ENCODE measurements at places on chromosomes 6 and 20. TPM values are rescaled to one million over a fixed set of nuclear protein-coding genes. Genes with fewer than 3 reads are reported as not detected.

The RIPPLY2 gene
- 2.7 TPM for total RNA-seq

GRCh38 chr20:33569802-33570391 lies 80.0 kb downstream of the CBFA2T2 start:
- no peak for DNase-seq

DNA sequence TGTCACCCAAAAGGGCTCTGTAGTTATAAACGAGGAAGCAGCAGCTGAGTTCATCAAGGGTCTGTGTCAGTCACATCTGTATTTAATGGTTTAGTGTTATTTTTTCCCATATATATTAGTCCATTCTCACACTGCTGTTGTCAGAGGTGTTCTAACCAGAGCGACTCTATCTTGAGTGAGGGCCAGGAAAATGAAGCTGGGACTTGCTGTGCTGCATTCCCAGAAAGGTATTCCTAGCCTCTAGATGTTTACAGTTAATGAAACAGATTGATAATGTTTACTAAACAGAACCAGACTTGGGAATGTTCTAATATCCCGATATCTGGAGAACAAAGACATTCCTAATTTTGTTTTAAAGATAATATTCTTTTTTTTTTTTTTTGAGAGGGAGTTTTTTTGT lies 48.0 kb upstream of the SEC63 start:
- no peak for DNase-seq

The RGS17 gene
- total RNA-seq = not detected

DNA sequence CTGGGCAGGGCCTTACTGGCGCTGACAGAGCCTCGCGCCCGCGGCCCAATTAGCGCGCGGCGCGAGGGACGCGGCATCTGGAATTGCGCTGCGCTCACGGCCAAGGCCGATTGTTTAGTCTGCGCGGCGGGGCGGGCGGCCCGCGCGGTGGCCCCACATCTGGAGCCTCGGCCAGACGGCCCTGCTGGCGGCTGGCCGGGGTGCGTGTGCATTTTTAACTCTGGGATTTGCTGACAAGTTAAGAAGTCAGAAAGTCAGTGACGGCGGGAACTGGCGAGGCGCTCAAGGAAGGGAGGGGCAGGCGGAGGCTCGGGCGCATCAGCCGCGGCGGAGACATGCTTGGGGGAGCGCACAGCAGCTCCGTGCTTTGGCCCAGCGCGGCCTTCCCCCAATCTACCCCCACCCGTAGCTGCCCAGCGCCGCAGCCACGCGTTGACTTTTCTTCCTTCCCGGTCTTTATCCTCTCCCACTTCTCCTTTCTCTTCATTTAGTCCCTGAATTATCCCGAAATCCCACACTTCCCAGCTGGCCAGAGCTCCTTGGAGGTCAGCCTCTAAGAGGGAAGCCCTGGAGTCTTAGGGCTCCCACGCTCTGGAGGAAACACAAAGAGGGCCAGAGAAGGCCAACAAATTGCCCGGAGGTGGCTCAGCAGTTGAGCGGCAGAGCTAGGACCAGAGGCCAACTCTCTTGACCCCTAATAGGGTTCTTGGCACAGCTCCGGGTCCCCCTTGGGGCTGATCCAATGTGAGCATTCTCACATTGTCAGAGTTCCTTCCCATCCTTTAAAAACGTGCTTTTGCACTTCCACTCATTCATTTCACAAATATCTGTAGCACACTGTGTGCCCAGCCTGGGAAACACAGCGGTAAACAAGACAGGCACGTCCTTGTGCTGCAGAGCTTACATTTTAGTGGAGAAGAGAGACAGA lies 40.8 kb upstream of the FOXP4 start:
- DNase-seq = peak; percentile 55

Data from adrenal gland (tissue), 19 donors.